ENCODE measurements at places on chromosomes 16 and 17. TPM values are rescaled to one million over a fixed set of nuclear protein-coding genes. Genes with fewer than 3 reads are reported as not detected.

Gene HCFC1R1
- total RNA-seq: 46.1 TPM

Gene ETV4
- total RNA-seq: 1.3 TPM

Gene FAM171A2
- 4.5 TPM for total RNA-seq

Gene C17orf107
- total RNA-seq: 9.9 TPM

Gene GINS3
- total RNA-seq: 2.0 TPM

Gene PKMYT1
- 2.0 TPM for total RNA-seq

Gene STH
- not detected for total RNA-seq

Gene MYH2
- not detected for total RNA-seq

Gene RPH3AL
- 1.2 TPM for total RNA-seq

Gene EFNB3
- 0.39 TPM for total RNA-seq

Gene FNDC8
- not detected for total RNA-seq

Gene TEKT5
- total RNA-seq: 0.13 TPM

Gene VAT1L
- total RNA-seq: 0.17 TPM

Gene MARCHF10
- total RNA-seq: under 0.01 TPM

Gene WNT9B
- not detected for total RNA-seq

Gene SLC25A10
- total RNA-seq: 5.5 TPM

Gene CDIP1
- total RNA-seq: 16.1 TPM

Gene ADAP2
- 3.3 TPM for total RNA-seq

Gene HS3ST4
- total RNA-seq: not detected

Gene WNK4
- total RNA-seq: 0.79 TPM

Gene CACNG4
- not detected for total RNA-seq

Gene HBA1
- not detected for total RNA-seq

Gene SP6
- total RNA-seq: 0.07 TPM

Gene MC1R
- total RNA-seq: 7.9 TPM

Gene MIS12
- 12.1 TPM for total RNA-seq

Gene HLF
- not detected for total RNA-seq

Gene IL21R
- total RNA-seq: 1.2 TPM

Gene CBX2
- total RNA-seq: 0.26 TPM

Gene OTOP3
- not detected for total RNA-seq

Gene TEX14
- total RNA-seq: 0.03 TPM

Gene IFI35
- 14.2 TPM for total RNA-seq

Gene RAMP2
- 0.46 TPM for total RNA-seq

Gene AIPL1
- not detected for total RNA-seq

Gene SEPTIN1
- 0.13 TPM for total RNA-seq

Gene CMTR2
- 19.5 TPM for total RNA-seq

Gene PRCD
- 4.5 TPM for total RNA-seq

Gene P3H4
- total RNA-seq: 123 TPM

Gene TACO1
- total RNA-seq: 14.1 TPM

Gene XYLT1
- 16.0 TPM for total RNA-seq

Gene PRR14
- total RNA-seq: 8.9 TPM

Gene MT1A
- not detected for total RNA-seq

Data from smooth muscle cell of the pulmonary artery (primary cell).